Astrocyte (in vitro differentiated cells and primary cell): ENCODE measurements at places on chromosomes 2 and 18. TPM values are rescaled to one million over a fixed set of nuclear protein-coding genes. Genes with fewer than 3 reads are reported as not detected.
A peak's percentile ranks its signal among the peaks of the same experiment; 100 is the strongest.

DNA sequence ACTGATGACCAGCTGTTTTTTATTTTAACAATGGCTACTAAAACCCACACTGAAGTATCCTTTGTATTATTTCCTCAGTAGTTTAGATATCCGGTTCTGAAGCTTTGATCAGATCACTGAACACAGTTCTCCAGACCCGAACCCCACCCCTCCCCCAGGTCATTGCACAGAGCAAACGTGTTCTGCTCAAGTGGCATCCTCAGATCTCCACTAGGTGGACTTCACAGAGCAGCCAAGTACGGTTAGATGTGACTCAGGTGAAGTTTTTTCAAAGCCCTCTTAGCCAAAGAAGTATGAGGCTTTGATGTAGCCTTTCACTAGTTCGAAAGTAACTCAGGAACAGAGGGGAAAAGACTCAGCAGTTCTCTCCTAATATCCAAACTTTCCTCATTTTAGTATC is 142.7 kb upstream of the NRP2 start:
- H3K4me1 ChIP-seq = no peaks in the 10 kb centered on the region
- no peak for DNase-seq
- no peaks in the 10 kb centered on the region for H3K27me3 ChIP-seq
- no peak overlapping the region for H3K27ac ChIP-seq

DNA sequence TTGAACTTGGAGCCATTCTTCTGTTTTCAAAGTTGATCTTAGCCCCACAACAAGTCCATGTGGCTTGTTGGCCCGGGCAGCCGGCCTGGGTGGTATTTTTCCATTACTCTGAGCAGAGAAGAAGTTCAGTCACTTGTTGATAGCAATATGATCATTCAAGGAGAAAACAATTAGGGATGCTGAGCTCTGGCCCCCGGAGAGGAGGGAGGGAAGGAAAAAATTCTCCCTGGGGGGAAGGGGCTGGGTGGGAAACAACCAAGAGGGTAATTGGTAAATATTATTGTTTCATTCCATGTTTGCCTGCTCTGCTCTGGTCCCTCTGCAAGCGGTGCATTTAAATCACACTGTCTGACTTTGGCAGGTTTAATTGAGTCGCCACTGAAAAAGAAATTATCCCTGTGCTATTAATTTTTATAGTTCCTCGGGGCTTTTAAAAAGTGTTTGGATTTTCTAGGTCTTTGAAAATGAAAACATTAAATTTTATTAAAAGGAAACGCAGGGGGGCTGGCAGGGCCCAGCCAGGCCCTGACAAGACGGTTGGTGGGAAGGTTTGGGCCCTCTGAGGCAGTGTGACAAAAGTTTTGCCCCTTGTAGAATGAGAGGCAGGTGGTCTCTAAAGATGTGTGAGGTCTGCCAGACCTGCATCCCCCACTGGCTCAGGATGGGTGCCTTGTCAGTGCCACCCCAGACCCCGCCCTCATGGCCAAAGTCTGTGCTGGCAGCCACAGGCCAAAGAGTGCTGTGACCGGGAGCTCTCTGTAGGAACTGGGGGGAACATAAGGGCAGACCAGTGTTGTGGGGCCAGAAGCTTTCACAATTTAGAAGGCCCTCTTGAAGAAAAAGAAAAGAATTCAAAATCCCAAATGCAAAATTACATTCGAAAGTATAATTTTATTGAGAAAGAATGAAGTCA is 52.5 kb upstream of the SLC14A2 start:
- no peak for DNase-seq
- no peak overlapping the region for H3K4me3 ChIP-seq
- H3K36me3 ChIP-seq = no peaks in the 10 kb centered on the region
- peaks cover 12% of the 10 kb centered on the region for H3K4me1 ChIP-seq

- H3K4me1 ChIP-seq = no peaks in the 10 kb centered on the region
- H3K27ac ChIP-seq = no peak overlapping the region
- no peaks in the 10 kb centered on the region for H3K27me3 ChIP-seq
- no peaks in the 10 kb centered on the region for H3K36me3 ChIP-seq
- H3K4me3 ChIP-seq = no peak overlapping the region
- peak; percentile 27 for DNase-seq
Measured at GRCh38 chr2:62383846-62384245, 122.1 kb downstream of the TMEM17 start.

Gene OXER1
- total RNA-seq = 0.39 and 0.43 TPM in 2 replicates

DNA sequence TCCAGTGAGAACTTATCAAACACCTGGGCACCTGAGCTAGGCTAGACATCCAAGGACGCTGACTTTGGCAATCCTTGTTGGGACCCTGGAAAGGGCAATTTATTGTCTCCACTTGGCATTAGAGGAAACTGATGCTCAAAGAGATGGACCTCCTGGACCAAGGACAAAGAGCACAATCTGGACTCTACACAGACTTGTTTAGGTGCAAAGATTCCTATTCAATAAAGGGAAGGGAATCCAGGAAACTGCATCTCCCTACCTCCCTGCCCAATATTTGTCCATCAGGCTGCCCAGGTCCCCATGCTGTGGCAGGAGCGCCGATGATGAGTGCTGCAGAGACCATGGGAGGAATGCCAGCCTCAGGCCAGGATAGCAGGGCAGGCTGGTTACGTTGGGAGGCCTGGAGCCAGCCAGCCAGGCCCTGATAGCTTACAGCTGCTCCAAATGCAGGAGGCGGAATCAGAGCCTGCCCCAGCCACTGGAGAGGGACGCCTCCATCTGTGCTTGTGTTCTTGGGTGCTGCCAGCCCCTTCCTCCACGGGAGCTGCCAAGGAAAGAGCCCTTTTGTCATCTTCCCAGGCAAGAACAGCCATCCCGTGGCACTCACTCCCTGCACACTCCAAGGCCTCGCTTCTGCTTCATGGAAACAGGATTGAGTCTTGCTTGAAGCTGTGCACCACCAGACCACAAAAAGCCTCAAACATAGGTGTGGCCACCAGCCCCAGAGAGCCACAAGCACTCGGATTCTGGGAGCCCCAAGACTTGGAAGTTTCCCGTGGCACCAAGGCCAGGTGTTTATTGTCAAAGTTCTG is 60.0 kb downstream of the HS1BP3 start:
- H3K27me3 ChIP-seq = no peaks in the 10 kb centered on the region
- DNase-seq = no peak
- H3K27ac ChIP-seq = peak overlapping the region; percentile 36
- H3K4me1 ChIP-seq = peaks cover 50% of the 10 kb centered on the region
- H3K4me3 ChIP-seq = no peak overlapping the region

DNA sequence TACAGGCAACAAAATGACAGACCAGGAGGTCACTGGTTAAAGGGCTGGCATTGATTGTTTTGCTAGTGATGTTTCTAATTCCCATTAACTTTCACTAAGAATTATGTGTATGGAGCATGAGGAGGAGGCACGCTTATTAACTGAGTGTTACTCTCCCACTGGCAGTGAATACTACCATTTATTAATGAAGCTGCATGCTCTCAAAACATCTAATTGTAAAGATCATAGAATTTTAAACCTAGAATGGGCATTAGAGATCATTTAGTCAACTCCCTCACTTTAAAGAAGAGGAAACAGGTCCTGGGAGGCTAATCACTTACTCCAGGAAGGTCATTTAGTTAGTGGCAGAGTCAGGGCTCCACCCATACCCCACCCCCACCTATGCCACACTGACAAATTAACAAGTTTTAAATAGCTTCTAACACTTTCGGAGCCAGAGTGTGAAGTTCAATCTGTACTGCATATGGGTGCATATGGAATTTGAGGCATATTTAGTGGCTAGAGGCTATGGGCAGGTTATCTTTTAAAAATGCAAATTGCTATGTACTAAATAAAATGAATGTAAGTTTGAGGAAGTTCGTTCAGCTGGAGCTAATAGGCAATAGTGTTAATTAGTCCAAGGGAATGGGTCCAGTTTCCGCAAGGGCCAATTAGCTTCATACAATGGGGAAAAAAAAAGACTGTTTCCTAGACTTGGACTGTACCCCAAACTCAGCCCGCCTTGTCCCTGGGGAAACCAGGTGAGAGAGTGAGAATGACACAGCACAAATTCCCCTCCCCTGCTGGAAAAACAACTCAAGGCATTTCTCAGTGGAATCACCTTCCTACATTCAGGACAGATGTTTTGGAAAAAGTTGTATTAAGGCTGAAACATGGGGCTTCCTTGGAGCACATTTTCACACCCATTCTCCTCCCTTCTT is 178.8 kb downstream of the ICOS start:
- H3K36me3 ChIP-seq = no peaks in the 10 kb centered on the region
- H3K27me3 ChIP-seq = peaks cover 9% of the 10 kb centered on the region
- no peak overlapping the region for H3K27ac ChIP-seq
- DNase-seq = no peak

DNA sequence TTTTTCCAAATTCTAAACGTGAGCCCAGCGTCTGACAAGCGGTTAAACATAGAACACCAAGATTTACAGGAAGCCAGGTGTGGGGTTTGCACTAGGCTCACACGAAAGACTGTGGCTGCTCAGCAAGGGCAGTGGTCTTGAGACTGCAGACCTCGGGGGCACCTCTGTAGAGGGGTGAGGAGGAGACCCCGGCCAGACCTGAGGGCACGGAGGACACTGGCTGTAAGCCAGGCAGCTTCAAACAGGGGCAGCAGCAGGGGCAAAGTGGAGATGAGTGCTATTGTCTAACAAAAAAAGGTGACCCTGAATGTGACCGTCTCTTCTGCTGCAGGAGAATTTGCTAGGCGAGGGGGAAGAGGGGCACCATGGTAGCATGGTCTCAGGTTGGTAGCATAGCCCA is 140.3 kb downstream of the CYP26B1 start:
- no peak overlapping the region for H3K27ac ChIP-seq
- no peak overlapping the region for H3K4me3 ChIP-seq
- no peaks in the 10 kb centered on the region for H3K36me3 ChIP-seq
- no peak for DNase-seq

- H3K4me1 ChIP-seq = no peaks in the 10 kb centered on the region
- H3K27ac ChIP-seq = no peak overlapping the region
- H3K4me3 ChIP-seq = no peak overlapping the region
- DNase-seq = peak; percentile 9
- H3K27me3 ChIP-seq = no peaks in the 10 kb centered on the region
Measured at GRCh38 chr2:197857476-197858107, 53.2 kb downstream of the PLCL1 start.

Gene KYNU
- total RNA-seq = 0.72 and 1.2 TPM in 2 replicates

DNA sequence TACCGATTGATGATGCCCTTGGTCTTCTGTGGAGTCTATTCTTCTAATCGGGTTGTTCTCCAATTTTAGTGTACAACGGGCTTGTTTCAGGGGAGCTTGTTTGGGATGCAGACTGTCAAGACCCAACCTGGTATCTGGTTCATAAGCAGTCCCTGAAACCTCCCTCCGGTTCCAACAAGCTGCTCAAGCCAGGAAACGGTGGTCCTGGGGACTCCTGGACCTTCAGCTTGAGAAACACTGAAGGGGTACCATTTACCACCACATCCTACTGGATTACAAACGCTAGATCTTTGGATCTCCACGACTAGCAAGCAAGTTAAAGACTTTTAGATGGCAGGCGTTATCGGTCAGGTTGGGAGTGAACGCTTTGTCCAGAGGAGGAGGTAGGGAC is 2.0 kb downstream of the BCL2 start:
- no peak overlapping the region for H3K27ac ChIP-seq
- H3K4me3 ChIP-seq = peak overlapping the region; percentile 75
- no peak for DNase-seq
- no peaks in the 10 kb centered on the region for H3K36me3 ChIP-seq
- H3K4me1 ChIP-seq = peaks cover 16% of the 10 kb centered on the region
- H3K27me3 ChIP-seq = peaks cover 10% of the 10 kb centered on the region

Gene TUBA3E
- total RNA-seq = not detected in 2 replicates

DNA sequence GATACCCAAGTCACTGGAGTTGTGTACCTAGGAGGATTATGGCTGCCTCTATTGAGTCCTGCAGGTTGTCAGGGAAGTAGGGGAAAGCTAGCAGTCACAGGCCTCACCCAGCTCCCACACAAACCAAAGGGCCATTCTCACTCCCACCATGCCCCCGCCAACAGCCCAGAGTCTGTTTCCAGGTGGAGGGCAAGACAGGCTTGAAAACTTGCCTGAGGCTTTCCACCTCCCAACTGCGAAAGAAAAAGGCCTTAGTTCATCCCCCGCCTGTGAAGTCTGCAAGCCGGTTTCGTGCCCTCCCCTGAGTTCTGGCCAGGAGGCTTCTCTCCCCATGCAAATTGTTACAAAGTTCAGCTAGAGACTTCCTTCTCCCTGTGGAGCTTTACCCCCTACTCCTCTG is 270.3 kb downstream of the TXNL1 start:
- H3K36me3 ChIP-seq = no peaks in the 10 kb centered on the region

- DNase-seq = no peak
- no peaks in the 10 kb centered on the region for H3K27me3 ChIP-seq
- H3K27ac ChIP-seq = peak overlapping the region; percentile 35
- no peak overlapping the region for H3K4me3 ChIP-seq
Measured at GRCh38 chr2:28664120-28664842, 87.3 kb upstream of the PPP1CB start.

DNA sequence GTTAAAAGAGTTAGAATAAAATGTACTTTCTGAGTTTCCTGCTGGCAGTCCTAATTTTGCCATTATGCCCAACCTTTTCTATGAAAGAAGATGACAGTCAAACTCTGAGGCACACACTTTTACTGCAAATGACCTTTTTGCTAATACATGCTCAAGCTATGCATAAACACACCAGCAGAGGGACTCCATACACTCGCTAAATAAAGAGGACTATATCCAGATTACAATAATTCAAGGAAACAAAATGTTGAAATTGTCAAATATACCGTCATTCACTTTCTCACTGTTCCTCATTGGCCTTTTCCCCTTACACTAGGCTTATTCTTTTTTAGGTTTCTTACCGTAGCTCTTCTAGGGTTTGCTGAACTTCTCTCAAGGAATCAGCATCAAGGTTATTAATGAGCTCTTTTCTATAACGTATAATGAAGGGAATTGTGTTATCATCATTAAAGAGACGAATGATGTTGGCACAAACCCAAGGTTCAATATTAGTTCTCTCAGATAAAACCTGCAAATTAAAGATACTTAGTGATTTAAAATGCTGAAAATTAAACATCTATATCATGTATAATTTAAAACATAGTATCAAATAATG is 25.7 kb downstream of the SRBD1 start:
- H3K4me3 ChIP-seq = no peak overlapping the region
- no peaks in the 10 kb centered on the region for H3K4me1 ChIP-seq
- H3K27ac ChIP-seq = no peak overlapping the region
- no peaks in the 10 kb centered on the region for H3K27me3 ChIP-seq
- DNase-seq = no peak
- no peaks in the 10 kb centered on the region for H3K36me3 ChIP-seq

GRCh38 chr2:19857806-19858205 is 44.0 kb downstream of the TTC32 start:
- no peaks in the 10 kb centered on the region for H3K4me1 ChIP-seq
- no peak overlapping the region for H3K4me3 ChIP-seq
- no peaks in the 10 kb centered on the region for H3K36me3 ChIP-seq
- no peaks in the 10 kb centered on the region for H3K27me3 ChIP-seq

GRCh38 chr18:70522183-70522680 is 233.4 kb downstream of the SOCS6 start:
- H3K27me3 ChIP-seq = no peaks in the 10 kb centered on the region
- H3K27ac ChIP-seq = no peak overlapping the region
- H3K4me3 ChIP-seq = no peak overlapping the region
- no peaks in the 10 kb centered on the region for H3K4me1 ChIP-seq
- H3K36me3 ChIP-seq = no peaks in the 10 kb centered on the region

GRCh38 chr2:111633189-111633588 is 250.8 kb downstream of the ANAPC1 start:
- H3K27me3 ChIP-seq = no peaks in the 10 kb centered on the region
- H3K4me3 ChIP-seq = no peak overlapping the region
- no peaks in the 10 kb centered on the region for H3K36me3 ChIP-seq
- DNase-seq = no peak
- H3K27ac ChIP-seq = no peak overlapping the region
- H3K4me1 ChIP-seq = no peaks in the 10 kb centered on the region
